ENCODE measurements at places on chromosomes 7 and 10.

GRCh38 chr7:92916770-92917224 is 80.4 kb upstream of the CDK6 start:
- DNase-seq, result peak; percentile 77

- no peak for DNase-seq
Observed at GRCh38 chr7:150313870-150314269, 9.3 kb upstream of the LRRC61 start.

GRCh38 chr7:69683002-69683401 is 84.7 kb downstream of the AUTS2 start:
- DNase-seq, result no peak

GRCh38 chr10:59713196-59713821 is 3.7 kb upstream of the SLC16A9 start:
- no peak for DNase-seq

- DNase-seq, result peak; percentile 57
Observed at GRCh38 chr7:30365621-30366020, 81.2 kb downstream of the ZNRF2 start.

GRCh38 chr10:124229989-124230634 is 136.7 kb upstream of the CHST15 start:
- no peak for DNase-seq

DNA sequence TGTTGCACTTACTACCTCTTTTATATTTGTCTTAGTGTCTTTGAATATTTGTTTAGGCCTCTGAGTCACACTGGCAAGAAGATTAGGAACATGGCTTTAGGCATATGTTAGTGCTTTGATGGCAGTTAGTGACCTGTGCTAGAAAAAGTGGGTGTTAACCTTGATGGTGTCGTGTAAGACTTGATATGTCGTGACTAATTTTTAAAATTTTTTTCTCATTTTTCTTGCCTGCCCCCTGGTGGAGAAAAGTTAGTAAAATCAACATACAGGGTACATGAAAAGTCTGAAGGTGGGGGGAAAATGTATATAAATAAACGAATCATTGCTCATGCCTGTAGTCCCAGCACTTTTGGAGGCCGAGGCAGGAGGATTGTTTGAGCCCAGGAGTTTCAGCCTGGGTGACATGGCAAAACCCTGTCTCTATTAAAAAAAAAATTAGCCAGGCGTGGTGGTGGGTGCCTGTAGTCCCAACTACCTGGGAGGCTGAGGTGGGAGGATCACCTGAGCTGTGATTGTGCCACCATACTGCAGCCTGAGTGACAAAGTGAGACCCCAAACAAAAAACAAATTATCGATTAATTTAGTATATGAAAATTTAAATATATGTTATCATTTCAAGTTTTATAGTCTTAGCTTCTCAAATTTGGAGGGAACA is 44.6 kb downstream of the TAX1BP1 start:
- peak; percentile 49 for DNase-seq

- peak; percentile 95 for DNase-seq
Observed at GRCh38 chr7:44727158-44727936, 21.3 kb upstream of the ZMIZ2 start.

DNA sequence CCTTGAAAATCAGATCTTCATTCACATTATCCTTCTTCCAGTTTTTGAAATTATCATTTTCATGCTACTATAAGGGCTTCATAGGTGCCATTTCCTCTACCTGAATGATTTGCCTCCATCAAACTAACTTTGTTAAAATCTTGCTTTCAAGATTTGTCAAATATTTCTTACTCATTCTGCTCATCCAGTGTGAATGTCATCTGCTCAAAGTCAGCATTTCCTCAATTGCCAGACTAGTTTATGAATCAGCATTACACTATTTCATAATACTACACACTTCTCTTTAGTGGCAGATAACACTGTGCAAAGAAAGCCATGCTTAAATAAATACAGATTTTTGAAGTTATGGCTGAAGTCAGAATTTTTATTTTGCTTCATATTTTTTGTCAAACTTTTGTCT is 21.3 kb upstream of the LIPF start:
- DNase-seq, result peak; percentile 57

- DNase-seq, result no peak
Observed at GRCh38 chr7:12062062-12062461, 149.0 kb upstream of the TMEM106B start.

- no peak for DNase-seq
Observed at GRCh38 chr7:14886533-14886932, 16.0 kb downstream of the DGKB start.

- no peak for DNase-seq
Observed at GRCh38 chr7:29063236-29063635, 83.1 kb downstream of the CPVL start.

GRCh38 chr10:104049504-104050250 is 36.0 kb downstream of the COL17A1 start:
- DNase-seq, result peak; percentile 41

DNA sequence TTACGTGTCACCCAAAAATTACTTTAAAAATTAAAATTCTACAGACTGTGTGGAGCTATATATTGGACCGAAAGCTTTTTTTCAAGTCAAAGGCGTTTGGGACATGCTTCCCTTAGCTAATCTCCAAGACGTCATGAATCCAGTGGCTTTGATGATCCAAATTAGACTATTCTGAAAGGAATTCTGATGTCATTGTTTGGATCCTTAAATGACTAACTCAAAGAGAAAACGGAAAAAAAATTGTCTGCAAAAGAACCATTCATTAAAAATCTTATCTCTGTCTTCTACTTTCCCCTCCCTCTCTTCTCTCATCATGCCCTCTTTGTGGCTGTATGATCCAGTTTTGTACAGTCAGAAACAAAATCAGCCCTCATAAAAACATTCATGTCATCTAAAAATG is 161.8 kb downstream of the ETV1 start:
- no peak for DNase-seq

DNA sequence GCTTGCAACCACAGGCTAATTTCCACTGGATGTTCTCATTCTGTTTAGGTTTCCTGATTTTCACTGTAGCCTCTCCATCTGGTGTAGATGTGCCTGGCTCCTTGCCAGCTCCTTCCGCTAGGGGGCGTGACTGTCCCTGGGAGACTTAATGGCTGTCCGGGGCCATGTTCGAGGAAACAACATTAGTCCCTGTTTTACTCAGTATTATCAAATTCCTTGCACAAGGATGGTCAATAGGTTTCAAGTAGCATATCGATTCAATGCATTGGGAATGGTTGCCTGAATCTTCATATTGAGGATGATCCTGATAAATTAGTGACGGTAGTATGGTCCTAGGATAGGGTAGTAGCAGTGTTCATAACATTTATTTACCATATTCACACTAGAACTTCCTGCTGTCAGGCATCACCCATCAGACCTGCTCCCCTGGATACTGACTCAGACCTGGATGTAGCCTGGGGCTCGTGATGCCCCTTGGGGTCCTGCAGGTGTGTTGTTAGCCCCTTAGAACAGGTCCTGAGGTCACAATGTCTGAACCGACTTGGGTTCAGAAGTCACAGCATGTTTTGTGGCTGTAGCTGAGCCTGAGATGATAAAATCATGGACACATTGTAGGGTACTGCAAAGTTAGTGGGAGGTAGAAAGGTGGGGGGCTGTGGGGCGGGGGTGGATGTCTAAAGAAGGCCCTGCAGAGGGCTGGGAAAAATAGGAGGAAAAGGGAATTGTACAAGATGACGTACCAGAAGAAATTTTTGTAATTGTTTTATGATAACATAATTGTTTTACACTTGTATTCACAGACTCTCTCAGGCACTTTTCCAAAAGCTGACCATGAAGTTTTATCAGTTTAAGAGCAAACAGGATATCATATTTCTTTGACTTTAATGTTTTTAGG is 8.9 kb upstream of the EXOC6 start:
- DNase-seq, result peak; percentile 32

- DNase-seq, result no peak
Observed at GRCh38 chr10:8919280-8919679, 864.8 kb downstream of the GATA3 start.

DNA sequence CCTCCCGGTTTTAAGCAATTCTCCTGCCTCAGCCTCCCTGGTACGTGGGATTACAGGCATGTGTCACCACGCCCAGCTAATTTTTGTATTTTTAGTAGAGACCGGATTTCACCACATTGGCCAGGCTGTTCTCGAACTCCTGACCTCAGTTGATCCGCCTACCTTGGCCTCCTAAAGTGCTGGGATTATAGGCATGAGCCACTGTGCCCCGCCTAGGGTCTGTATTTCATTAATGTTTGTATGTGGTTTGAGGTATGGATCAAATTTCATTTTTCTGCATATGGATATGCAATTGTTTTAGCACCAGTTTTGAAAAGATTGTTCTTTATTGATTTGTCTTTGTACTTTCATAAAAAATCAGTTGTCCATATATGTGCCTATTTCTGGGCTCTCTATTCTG is 26.0 kb downstream of the CYP26A1 start:
- no peak for DNase-seq

DNA sequence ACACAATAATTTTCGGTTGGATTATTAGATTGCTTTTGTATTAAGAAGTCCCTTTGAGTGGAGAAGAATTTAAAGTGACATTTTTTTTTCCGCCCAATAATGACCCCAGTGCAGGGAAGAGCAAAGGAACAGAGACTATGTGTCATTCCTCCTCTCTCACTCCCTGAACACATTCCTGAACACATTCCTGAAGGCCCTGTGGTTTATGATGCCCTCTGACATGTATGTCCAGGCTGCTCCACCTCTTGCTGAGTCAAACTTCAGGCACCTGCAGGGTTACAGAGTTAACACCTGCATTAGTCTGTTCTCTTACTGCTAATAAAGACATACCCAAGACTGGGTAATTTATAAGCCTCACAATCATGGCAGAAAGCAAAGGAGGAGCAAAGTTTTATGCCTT is 704.0 kb upstream of the LRRN3 start:
- peak; percentile 45 for DNase-seq

GRCh38 chr10:102384606-102385429 is 10.7 kb upstream of the NFKB2 start:
- DNase-seq, result no peak

- DNase-seq, result no peak
Observed at GRCh38 chr10:123560301-123561140, 105.6 kb upstream of the GPR26 start.

- DNase-seq, result no peak
Observed at GRCh38 chr10:100996678-100997359, 2.8 kb upstream of the LZTS2 start.

DNA sequence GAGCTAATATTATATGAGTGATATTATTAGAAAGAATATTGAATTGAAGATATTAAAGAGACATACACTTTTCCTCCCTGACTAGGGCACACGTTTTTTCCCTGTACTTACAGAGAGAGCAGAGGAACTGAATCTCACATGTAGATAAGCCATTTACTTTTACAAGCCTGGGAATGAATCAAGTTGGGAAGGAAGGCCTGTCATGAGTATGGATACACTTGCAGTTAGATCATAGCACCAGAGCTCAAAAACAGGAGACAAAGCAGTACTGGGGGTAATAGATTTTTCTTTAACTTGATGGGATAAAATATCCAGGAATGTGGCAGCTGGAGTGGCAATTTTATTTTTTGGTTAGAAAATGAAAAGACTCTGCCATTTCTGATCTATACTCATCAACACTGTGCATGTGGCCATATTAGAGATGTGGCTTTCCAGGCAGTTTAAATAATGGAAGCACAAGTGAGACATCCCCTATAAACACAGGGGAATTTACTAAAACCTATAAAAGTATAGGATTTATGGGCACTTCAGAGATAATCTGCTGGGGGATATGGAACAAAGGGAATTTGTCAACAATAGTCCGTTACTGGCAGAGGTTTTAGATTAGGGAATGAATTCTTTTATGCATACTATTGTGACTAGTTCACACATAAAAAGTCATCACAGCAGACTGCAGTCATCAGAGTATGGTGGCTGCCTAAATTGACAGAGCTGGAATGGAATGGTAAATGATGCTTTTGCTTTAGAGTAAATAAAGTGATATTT is 657.7 kb upstream of the MBL2 start:
- DNase-seq, result no peak

DNA sequence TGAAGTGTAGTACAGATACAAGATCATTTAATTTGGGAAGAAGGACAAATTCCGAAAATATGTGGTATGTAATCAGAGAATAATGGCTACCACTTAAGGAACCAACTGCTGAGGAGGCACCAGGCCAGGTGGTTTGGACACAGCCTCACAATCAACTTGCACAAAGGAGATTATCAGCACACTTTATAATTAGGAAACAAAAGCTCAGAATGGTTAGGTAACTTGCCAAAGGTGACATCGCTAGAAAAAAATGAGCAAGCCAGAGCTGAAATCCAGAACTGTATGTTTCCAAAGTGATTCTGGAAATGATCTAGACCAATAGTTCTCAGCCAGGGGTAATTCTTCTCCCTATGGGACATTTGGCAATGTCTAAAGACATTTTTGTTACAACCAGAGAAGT is 36.6 kb downstream of the ERCC6 start:
- peak; percentile 30 for DNase-seq

- DNase-seq, result no peak
Observed at GRCh38 chr10:98363220-98363619, 51.8 kb downstream of the PYROXD2 start.

DNA sequence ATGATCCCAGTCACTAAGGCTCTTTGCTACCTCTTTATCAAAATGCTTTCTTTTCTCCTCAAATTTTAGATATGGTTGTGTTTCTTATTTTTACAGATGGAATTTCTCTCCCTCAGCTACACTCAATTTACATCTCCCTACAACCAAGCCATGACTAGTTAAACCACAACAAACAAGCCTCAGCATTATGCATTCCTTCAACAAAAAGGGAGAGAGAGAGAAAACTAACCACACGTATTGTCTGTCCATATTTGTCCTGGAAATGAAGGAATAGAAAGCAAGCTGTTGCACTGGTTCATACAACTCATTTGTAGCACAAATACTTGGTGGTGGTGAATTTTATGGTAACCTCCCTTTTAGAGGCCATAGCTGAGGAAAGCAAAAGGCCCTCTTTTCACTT is 286.4 kb downstream of the AHR start:
- peak; percentile 87 for DNase-seq

DNA sequence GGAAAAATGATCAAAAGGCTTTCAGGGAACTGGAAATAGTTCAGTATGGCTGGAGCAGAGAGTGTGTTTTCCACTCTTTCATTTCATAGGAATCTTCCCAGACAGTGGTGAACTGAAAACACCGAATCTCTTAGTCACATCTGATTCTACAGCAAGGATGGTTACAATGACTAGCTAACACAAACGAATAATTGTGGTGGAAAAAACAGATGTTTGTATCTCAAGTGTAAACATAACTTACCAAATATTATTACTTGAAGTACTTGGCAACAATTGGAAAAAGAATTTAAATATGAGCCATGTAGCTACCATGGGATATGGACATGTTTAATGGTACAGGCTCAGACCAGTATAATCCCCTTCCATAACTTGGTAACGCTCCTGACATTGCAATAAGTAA is 21.1 kb upstream of the BPGM start:
- peak; percentile 68 for DNase-seq

Measured in fibroblast of upper back skin (primary cell).